Stimulated activated CD8-positive, alpha-beta memory T cell treated with anti-CD3 and anti-CD28 coated beads, Interleukin-7, amount 100 ng/mL, for 4 hours (primary cell): ENCODE measurements at places on chromosomes 13 and 19.

- DNase-seq: no peak
Measured at GRCh38 chr13:45109102-45109720, 11.1 kb upstream of the GTF2F2 start.

GRCh38 chr13:73069206-73069805 is 10.5 kb downstream of the KLF5 start:
- no peak for DNase-seq

DNA sequence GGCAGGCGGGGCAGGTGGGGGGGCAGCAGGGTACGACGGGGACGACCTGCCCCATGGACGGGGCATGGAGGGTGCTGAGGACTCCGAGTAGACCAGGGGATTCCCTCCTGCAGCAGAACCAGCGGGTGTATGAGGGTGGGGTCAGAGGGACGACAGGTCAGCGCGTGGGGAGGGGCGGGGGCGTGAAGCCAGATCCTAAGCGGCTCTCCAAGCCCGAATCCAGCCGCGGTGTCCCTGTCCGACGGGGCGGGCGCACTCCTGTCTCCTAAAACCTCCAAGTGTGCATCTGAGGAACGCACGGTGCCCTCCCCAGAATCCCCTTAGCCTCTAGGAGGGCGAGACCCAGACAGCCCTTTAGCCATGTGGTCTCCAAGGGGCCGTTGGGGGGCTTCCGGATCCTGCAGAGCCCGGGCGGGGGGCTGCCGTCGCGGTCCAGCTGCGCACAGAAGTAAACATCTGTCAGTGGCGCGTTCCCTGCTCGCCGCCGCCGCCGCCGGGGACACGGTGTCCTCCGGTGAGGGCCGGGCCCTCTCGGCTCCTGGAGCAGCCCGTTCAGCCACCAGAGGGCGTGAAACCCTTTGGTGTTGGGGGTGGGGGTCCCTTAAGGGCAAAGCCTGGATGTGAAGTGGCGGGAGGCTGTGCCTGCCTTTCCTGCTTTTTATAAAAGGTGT is 730 bp downstream of the NRTN start:
- no peak for DNase-seq

DNA sequence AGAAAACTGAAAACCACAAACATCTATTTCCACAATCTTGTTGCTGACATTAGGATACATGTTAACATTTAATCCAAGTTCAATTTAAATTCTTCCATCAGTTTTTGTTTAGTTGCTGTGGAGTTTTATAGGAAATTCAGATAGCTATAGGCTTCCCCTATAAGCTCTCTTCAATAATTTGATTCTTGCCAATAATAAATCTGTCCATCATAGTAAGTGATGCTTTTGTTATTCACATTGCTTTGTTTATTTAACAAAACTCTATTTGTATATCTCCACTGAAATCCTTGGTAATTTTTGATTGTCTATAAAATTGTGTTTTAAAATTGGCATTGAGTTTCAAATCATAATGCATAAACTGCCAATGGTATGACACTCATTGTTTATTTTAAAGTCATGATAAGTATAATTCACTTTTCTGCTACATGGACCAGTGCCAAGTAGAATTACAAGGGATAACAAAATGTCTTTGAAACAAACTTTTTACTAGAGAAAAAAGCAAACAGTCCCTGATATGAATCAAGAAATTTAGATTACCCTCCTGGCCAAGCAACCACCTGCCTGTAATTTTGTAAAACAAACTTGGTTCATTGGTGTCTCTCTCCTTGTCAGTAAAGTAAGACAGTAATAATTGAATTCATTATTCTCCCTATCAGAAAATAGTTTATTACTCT is 577.3 kb upstream of the GPC6 start:
- DNase-seq: no peak

- peak; percentile 25 for DNase-seq
Measured at GRCh38 chr19:42433503-42434260, 6.5 kb upstream of the LIPE start.

DNA sequence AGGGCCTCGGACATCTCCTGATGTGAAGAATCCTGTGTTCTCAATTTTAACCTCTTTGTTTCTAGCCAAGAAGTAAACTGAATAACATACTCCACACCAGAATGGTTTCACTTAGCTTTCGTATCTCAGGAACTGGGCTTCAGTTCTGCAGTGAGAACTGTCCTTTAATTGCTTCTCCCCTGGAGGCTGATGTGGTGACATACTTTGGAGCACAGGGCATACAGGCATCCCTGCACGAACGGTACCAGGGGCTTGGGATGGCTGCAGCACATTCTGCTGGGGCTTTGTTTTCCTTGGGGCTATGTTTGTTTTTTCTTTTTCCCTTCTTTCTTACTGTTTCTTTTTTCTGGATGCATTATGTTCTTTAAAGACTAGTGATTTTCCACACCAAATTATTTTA is 230.5 kb downstream of the TM9SF2 start:
- no peak for DNase-seq
